ENCODE measurements at places on chromosomes 1 and 21.
A peak's percentile ranks its signal among the peaks of the same experiment; 100 is the strongest.

GRCh38 chr1:198873696-198874230 lies 234.9 kb downstream of the PTPRC start:
- no peak for DNase-seq

DNA sequence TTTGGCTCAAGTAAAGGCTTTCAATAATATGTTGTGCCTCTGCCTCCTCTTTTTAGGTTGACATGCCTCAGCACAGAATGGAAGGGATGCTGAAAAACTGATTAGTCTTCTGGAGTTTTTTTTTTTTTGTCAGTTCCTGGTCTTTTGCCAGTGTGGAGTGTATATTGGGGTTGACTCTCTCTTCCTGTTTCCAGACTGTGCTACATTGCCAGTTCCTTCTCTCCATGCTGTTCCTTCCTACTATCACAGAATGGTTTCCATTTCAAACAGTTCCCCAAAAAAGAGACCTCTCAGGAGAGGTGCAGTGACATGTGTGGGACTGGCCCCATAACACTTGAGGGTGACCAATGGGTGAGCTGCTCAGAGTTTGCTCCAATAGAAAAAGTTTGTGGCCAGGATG lies 101.7 kb upstream of the ETV3 start:
- no peak for DNase-seq

DNA sequence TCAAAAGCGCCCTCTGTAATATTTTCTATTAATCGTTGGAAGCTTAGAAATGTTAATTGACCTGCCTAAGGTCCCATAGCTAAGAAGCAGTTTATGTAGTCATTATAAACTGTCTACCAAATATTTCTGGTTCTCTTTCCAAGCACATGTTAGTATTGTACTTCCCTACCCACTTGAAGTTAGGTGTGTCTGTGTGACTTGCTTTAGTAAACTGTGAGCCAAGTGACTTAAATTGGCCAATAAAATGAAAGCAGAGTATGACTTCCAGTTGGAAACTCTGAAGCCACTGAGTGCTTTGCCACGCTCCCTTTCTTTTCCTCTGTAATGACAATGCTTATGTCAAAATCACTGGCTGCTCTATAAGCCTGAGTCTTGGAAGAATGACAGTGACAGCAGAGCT lies 20.6 kb upstream of the ADAMTS1 start:
- no peak for DNase-seq

- DNase-seq = peak; percentile 73
Measured at GRCh38 chr1:40338745-40339419, 21.8 kb upstream of the COL9A2 start.

- DNase-seq = no peak
Measured at GRCh38 chr1:52520148-52520547, 32.7 kb downstream of the TUT4 start.

GRCh38 chr1:221987860-221988520 lies 246.1 kb upstream of the DUSP10 start:
- DNase-seq = no peak

GRCh38 chr1:81921851-81922462 lies 121.2 kb downstream of the ADGRL2 start:
- no peak for DNase-seq
